ENCODE measurements at places on chromosomes 13 and 19.

GRCh38 chr19:2634960-2635359, 67.5 kb downstream of the GNG7 start:
- DNase-seq: no peak

GRCh38 chr13:48661107-48661506, 7.4 kb downstream of the CYSLTR2 start:
- DNase-seq: no peak

GRCh38 chr19:45275370-45275971, 24.4 kb downstream of the MARK4 start:
- no peak for DNase-seq

- peak; percentile 60 for DNase-seq
These were observed 550 bp downstream of the ZNF383 start for GRCh38 chr19:37218592-37218935.

DNA sequence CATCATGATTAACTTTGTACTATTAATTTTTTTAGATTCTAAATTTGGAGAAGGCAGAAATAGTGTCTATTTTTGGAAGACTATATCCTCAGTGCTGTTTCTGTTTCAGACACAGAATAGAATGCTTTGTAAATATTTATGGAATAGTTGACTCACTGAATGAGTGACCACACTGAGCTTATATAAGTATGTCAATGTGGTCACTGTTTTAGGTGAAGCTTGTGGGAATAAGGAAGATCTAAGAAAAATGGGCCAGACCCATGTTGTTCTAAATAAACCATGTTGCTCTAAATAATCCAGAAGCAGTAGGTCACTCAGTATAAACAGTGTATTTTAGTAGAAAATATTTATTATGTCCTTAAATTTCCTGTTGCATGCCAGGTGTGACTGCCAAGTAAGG, 45.5 kb upstream of the DACH1 start:
- no peak for DNase-seq

GRCh38 chr19:31470952-31471351, 121.7 kb upstream of the TSHZ3 start:
- DNase-seq: no peak

- no peak for DNase-seq
These were observed 22.4 kb upstream of the QTRT1 start for GRCh38 chr19:10678813-10679212.

DNA sequence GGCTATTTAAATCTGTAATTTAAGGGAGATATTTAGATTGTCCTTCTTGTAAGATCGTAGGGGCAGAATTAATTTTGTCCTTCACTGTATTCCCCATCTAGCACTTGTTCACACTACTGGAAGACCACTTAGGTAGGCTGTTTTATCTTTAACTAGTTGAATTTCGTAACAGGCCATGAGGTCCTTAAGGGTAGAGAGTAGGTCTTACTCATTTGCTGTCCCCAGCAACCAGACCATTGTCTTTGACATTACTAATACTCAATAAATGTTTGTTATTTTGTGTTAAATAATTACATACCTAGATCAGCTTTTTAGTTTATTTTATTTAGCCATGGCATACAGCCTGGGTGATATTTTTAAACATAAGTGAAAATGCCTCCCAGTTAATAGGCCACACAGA, 177.1 kb downstream of the PCCA start:
- no peak for DNase-seq

DNA sequence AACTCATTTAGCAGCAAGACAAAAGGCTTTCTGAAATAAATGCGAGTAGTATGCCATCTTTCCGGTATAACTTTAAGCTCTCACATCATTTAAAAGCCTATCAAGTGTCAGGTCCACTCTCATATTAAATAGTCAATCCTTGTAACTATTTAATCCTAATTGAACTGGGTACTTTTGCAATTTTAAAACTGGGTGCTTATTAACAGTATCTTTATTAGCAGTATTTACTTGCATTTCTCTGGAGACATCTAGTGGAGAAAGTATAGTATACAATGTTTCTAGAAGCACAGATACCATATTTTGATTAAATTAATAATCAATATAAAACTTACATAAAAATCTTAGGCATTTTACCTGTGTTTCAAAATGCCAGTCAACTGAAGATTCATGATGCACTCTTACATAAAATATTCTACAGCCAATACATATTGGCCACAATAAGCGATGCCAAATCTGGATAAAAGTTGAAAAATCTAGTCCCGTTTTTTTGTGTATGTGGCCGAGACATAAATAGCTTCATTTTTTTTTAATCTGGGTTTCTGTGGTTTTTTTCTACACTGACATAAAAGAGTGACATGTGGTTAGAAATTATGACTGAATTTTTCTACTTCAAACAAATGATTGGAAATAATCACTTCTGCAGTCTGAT, 4.3 kb upstream of the POSTN start:
- DNase-seq: peak; percentile 47

DNA sequence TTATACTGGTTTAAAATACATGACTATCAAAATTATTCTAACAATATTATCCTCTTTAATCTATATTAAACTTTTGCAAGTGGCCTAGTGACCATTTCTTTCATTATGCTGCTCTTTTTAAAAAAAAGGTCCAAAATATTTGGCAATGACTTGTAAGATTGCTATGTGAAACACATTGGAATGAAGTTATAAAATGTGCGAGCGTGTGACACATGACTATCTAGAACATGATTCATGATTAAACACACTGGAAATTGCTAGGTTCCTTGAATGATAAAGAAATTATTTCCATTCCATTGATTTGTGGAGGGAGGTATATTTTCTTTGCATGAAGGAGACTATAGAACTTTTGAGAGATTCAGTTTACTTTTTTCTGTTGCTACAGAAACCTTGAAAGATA, 739.1 kb downstream of the DIAPH3 start:
- DNase-seq: peak; percentile 33

DNA sequence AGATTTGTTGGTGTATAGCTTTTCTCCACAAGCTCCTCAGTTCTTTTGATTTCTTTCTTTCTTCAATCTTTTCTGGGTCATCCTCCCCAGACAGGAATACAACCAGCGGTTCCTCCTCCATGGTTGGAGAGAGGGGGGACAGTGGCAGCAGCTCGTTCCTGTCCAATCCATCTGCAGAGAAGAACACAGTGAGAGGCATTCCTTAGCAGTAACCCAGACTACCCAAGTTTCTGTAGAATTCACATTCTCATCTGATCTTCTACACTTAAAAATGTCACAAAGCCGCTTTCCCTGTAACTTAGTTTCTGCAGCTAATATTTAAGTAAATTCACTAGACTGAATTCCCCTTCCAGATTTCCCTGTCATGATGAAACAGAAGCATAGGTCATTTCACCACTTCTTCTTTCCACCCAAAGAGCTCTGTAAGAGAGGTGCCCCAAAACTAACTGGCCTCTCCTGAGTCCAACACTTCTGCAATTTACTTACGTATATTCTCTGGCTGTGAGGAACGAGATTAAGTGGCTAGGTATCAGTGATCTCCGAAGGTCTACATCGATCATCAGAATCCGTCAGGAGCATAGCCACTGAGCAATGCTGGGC, 171.9 kb downstream of the TBC1D4 start:
- DNase-seq: no peak

GRCh38 chr13:97108530-97108900, 113.6 kb upstream of the MBNL2 start:
- DNase-seq: no peak

- no peak for DNase-seq
These were observed 22.4 kb upstream of the RNF113B start for GRCh38 chr13:98199480-98199879.

GRCh38 chr13:39612023-39612637, 9.1 kb upstream of the LHFPL6 start:
- DNase-seq: peak; percentile 78

- no peak for DNase-seq
These were observed 111.8 kb upstream of the EDNRB start for GRCh38 chr13:78030341-78030896.

DNA sequence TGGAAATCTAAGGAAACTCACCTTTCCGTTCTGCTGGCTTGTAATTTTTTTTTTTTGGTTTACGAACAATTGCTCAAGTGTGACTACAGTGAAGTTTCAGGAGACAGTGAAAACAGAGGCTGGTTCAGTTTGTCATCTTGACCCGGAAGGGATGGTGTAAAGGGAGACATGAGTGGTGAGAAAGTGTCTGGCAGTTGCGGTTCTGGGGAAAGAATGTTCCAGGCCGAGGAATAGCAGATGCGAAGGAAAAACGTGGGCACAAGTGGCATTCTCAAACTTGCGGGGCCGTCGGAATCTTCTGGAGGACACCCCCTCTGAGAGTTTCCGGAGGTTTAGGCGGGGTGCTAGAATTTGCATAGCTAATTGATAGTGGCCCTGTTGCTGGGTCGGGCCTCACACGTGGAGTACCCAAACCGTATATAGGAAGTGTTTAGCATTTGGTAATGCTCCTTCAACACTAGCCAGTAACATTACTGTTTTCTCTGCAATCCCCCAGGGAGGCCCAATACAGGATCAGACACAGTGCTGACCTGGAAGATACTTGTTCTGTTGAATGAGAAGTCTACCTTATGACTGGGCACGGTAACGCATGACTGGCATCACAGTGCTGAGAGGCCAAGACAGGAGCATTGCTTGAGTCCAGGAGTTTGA, 2.8 kb upstream of the TNFSF9 start:
- no peak for DNase-seq

DNA sequence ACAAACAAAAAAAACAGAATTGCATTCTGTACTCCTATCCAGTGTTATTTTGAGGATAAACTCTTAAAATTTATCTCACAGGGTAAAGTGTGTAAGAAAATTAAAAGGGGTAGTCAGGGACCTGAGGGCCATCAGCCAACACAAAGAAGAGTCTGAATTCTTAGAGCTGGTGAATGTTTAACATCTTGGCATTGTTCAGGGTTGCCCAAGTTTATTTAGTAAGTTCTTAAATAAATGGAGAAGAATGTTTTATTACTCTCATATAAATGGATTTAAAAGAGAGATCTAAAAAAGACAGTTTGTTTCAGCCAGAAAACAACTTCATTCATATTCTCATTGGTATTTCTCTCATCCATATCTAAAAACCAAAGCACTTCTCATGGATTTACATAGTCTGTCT, 171.7 kb downstream of the LACC1 start:
- DNase-seq: no peak

GRCh38 chr19:16367261-16367683, 42.6 kb downstream of the KLF2 start:
- DNase-seq: no peak

GRCh38 chr19:49863935-49864320, 3.4 kb downstream of the PNKP start:
- DNase-seq: no peak
